ENCODE measurements at places on chromosomes 4 and X. TPM values are rescaled to one million over a fixed set of nuclear protein-coding genes. Genes with fewer than 3 reads are reported as not detected.

The ZNF711 gene
- total RNA-seq, result 10.8 TPM

GRCh38 chr4:15912961-15913630 lies 25.4 kb downstream of the FGFBP1 start:
- peak overlapping the region; percentile 8 for H3K4me3 ChIP-seq
- DNase-seq, result peak; percentile 79
- no peaks in the 10 kb centered on the region for H3K27me3 ChIP-seq
- no peaks in the 10 kb centered on the region for H3K36me3 ChIP-seq

DNA sequence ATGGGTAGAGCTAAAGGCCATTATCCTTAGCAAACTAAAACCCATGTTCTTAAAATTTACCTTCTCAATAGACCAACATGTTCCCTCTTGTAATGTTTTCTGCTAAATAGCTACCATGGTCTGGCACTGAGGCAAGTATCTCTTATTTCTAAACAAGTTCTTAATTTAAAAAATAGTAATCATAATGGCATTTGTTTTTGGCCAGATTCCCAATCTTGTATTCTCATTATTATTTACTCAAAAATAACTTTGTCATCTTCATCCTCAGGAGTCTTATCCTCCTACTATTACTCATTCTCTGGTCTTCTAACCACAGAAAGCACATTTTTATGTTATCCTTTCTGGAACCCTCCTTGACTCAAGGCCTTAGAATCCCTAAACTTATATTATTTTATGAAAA lies 931.2 kb downstream of the CCSER1 start:
- H3K36me3 ChIP-seq, result no peaks in the 10 kb centered on the region
- no peaks in the 10 kb centered on the region for H3K4me1 ChIP-seq
- H3K27ac ChIP-seq, result no peak overlapping the region
- DNase-seq, result peak; percentile 3
- no peaks in the 10 kb centered on the region for H3K27me3 ChIP-seq

The CXCL11 gene
- 5.8 TPM for total RNA-seq

DNA sequence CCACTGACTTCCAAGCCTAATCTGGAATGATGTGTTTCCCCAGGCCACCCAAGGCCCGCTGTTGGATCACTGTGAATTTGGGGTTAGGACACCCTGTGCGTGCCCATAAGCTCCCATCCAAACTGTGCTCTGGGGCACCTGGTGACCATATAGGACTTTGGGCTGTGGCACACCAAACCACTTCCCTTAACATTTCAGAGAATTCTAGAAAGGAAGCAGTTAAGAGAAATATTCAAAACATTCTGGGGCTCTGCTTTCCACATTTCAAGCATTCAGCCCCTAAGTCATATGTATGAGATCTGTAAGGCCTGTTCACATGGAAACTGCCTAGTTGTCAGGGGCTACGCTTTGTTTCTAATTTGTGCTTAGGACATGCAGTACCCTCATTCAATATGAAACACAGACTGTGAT lies 14.4 kb downstream of the VGLL1 start:
- DNase-seq, result no peak
- H3K36me3 ChIP-seq, result no peaks in the 10 kb centered on the region
- no peaks in the 10 kb centered on the region for H3K27me3 ChIP-seq
- no peaks in the 10 kb centered on the region for H3K4me1 ChIP-seq
- no peak overlapping the region for H3K4me3 ChIP-seq
